ENCODE measurements at places on chromosomes 2 and 18. TPM values are rescaled to one million over a fixed set of nuclear protein-coding genes. Genes with fewer than 3 reads are reported as not detected.

Gene MLPH
- 15.7 TPM for total RNA-seq

Gene ZSCAN30
- 18.6 TPM for total RNA-seq

Gene AQP12A
- total RNA-seq: not detected

- DNase-seq: no peak
Measured at GRCh38 chr2:190819840-190820301, 60.8 kb upstream of the GLS start.

Gene ATP8B1
- 9.3 TPM for total RNA-seq

Gene GAREM2
- total RNA-seq: 1.1 TPM

GRCh38 chr2:109459485-109459884 lies 154.3 kb downstream of the SEPTIN10 start:
- DNase-seq: peak; percentile 41

Gene MBOAT2
- total RNA-seq: 48.2 TPM

DNA sequence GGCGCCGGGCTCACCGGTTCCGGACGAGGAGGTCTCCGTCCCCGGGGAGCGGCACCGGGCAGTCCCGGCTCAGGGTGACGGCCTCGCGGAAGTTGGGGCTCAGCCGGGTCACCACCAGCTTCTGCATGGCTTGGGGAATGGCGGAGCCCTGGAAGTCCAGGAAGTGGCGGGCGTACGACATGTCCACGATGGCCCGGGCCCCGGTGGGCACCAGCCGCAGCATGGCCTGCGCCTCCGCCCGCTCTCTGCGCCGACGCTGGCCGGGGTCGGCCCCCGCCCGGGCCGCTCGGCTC lies 157 bp downstream of the PTGR3 start:
- no peak for DNase-seq

- no peak for DNase-seq
Measured at GRCh38 chr2:45257820-45258219, 248.6 kb upstream of the SIX2 start.

Gene FOXI3
- not detected for total RNA-seq

DNA sequence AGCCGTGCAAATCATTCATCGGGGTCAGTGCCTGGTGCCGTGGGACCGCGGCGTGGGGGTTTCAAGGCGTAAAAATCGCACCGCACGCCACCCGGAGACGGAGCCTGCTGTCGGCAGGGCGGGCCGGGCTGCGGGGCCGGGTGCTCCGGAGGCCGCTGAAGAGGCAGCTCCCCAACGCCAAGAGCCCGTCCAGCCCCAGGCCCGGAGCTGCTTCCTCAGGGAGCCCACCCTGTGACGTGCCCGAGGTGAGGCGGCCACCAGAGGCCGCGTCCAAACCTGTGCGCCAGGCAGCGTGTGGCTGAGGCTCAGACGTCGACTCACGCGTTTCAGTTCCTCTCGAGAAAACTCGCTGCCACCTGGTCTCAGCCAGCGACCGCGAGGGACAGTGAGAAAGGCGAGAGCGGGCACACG lies 98.1 kb downstream of the NFATC1 start:
- peak; percentile 41 for DNase-seq

DNA sequence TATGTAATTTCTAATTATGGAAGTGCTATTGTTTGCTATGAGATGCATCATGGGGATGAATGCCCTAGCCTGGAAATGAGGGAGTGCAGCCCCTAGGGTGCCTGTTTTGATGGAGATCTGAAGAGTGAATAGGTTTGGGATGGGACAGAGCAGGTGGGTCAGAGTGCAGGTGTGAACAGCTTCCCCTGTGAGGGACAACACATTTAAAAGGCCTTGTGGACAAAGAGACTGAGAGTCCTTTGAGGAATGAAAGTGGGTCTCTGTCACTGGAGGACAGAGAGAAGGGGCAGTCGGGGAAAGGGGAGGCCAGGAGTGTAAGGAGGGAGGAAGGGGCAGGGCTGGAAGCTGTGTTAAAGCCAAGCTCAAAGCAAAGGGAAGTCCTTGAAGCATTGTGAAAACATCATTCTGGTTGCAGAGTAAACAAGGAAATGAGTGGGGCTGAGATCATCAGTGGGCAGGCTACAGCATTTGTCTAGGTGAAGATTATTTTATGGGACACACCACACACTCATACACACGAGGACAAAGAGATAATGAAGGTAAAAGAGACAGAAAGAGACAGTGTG lies 877.6 kb downstream of the SLC4A3 start:
- no peak for DNase-seq

DNA sequence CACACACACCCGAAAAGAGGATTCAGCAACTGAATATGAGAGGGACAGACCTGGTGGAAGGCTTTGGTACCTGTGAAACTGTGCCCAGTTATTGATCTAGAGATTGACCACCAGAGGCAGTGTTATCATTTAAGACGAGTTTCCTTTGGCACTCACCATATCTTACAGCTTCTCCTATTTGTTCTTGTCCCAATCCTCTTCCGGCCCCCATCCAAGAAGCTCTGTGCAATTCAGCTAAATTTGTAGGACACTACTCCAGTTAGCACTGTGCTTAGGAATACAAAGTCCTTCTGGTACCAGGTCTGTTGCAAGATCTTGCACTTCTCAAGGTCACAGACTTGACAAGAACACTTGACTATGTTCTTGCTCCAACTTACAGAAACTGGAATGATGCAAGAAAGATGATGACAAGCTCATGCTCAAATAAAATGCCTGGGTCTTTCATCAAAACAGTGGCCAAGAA lies 177.7 kb downstream of the TMEM247 start:
- no peak for DNase-seq

Gene MAP3K20
- 519 TPM for total RNA-seq

- no peak for DNase-seq
Measured at GRCh38 chr2:231634412-231634811, 41.7 kb downstream of the TEX44 start.

DNA sequence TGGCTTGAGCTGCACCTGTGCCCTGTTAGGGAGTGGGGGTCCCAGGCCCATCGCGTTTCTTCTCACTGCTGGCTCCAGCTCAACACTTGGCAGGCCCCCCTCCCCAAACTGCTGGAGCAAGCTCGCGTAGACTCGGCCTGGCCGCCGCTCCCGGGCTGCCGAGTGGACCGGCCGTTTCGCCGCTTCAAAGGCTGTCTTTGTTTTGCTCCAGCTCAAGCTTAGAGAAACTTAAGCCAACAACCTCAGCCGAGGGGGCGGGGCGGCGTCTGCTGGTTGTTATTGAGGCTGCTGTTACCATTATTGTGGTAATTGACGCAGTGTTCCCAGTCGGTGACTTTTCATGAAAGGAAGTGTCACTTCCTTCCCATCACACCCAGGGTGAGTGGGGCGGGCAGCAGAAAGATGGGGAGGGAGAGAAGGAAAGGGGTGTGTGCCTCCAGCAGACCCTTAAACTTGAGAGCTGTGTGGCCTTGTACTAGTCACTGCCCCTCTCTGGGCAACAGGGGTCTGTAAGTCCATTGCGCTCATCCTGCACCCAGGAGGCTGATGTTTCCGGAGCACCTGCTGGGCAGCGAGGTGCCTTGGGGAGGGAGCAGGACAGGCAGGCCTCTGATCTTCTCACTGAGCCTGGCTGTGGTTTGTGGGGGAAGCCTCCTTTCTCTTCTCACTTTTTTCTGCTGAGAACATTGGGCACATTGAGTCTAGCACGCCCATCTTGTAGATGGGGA lies 2.1 kb downstream of the ARID5A start:
- peak; percentile 93 for DNase-seq

GRCh38 chr2:45332094-45332493 lies 279.0 kb downstream of the SRBD1 start:
- DNase-seq: no peak

GRCh38 chr2:187826023-187826422 lies 271.8 kb upstream of the TFPI start:
- no peak for DNase-seq

GRCh38 chr2:124804014-124804940 lies 779.2 kb downstream of the CNTNAP5 start:
- DNase-seq: no peak

DNA sequence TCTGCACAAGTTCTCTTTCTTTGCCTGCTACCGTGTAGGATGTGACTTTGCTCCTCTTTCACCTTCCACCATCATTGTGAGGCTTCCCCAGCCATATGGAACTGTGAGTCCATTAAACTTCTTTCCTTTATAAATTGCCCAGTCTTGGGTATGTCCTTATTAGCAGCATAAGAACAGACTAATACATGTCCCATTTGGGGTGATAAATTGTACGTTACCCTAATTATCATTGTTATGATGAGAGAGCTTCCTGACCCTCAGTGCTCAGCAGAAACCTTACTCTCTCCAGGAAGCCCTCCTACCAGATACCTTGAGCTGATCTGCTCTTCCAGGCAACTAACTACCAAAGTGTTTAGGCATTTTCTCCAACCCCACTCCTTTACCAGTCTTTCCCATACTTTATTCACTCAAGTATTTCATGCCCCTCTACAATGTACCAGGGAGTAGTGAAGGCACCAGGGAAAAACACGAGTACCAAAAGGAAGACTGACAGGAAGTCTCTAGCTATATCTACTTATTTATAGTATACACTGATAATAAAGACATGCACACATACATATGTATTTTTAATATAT lies 196.2 kb downstream of the MYCN start:
- DNase-seq: no peak

- DNase-seq: no peak
Measured at GRCh38 chr2:135890835-135891234, 14.6 kb upstream of the MCM6 start.

Gene KCNG2
- total RNA-seq: 0.32 TPM

All from cardiac septum (tissue), 1 donor.